ENCODE measurements at places on chromosomes 2 and 18.

DNA sequence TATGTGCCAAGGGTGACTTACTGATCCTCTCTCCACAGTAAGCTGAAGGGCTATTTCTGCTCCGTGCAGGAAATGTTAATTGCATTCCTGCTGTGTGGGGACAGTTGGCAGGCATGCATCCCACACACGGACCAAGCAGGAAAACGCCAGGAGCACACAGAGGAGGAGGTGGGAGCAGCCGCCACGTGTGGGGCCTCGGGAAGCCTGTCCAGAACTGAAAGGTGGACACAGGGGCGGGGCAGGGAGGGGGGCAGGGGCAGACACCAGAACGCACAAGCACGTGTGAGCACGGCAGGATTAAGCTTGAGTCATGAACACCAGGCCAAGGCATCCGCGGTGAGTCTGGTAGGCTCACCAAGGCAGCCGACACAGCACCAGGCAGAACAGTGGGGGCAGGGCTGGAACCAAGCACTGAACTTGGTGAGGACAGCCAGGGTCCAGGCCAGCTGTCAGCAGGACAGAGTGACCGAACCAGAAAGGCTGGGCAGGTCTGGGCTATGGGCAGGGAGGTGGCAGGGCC lies 177.1 kb downstream of the EIPR1 start:
- DNase-seq = no peak

- no peak for DNase-seq
Observed at GRCh38 chr2:215626812-215627281, 191.0 kb upstream of the FN1 start.

- DNase-seq = no peak
Observed at GRCh38 chr2:124558277-124558905, 533.3 kb downstream of the CNTNAP5 start.

- no peak for DNase-seq
Observed at GRCh38 chr2:85995648-85996529, 107.1 kb upstream of the ST3GAL5 start.

- no peak for DNase-seq
Observed at GRCh38 chr2:43238813-43239212, 12.4 kb upstream of the ZFP36L2 start.

DNA sequence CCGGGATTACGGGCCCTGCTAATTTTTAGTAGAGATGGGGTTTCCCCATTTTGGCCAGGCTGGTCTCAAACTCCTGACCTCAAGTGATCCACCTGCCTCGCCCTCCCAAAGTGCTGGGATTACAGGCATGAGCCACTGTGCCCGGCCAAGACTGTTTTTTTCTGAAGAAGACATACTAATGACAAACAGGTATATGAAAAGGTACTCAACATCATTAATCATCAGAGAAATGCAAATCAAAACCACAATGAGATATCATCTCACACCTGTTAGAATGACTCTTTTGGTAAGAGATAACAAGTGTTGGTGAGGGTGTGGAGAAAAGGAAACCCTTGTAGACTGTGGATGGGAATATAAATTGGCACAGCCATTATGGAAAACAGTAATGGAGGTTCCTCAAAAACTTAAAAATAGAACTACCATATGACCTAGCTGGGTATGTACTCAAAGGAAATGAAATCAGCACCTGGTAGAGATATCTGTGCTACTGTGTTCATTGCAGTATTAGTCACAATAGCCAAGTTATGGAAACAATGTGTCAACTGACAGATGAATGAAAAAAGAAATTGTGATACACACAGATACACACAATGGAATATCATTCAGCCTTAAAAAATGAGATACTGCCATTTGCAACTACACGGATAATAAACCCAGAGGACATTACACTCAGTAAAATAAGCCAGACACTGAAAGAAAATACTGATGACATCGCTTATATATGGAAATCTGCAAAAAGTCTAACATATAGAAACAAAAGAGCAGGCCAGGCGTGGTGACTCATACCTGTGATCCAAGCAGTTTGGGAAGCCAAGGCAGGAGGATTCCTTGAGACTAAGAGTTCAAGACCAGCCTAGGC lies 20.8 kb downstream of the SOS1 start:
- no peak for DNase-seq

DNA sequence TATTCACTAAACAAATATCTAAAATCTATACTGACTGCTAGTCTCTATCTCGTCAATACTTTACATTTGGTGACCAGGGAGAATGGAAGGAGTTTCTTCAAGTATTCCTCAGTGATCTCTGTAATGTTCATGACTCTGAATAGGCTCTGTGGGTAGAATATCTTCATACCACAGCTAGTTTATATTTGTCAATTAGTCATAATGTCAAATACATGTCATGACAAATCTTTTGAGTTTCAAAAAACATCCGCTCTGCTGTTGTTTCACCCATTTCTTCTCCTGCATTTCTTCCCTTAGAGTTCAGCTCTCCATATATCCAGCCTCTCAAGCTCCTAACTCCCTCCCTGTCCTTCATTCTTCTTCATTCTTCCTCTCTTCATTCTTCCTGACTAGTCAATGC lies 206.5 kb upstream of the FANCL start:
- no peak for DNase-seq

GRCh38 chr2:15727396-15728244 lies 136.0 kb downstream of the DDX1 start:
- no peak for DNase-seq

DNA sequence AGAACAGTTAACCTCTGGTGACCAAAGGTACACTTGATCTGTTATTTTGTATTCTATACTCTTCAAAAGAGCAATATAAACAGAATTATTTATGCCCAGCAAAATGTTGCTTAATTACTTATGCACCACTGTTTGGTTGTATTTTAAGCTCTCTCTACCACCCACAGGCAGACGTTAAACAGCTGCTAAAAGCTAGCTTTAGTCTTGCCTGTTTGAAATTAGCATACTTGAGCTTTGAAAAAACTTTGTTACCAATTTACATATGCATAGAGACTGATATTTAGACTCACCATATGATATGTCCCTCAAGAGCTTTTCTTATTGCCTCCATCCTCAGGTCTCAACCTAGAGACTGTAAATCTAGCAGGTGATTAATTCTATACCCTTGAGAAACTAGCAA lies 426.9 kb downstream of the NR4A2 start:
- DNase-seq = no peak

DNA sequence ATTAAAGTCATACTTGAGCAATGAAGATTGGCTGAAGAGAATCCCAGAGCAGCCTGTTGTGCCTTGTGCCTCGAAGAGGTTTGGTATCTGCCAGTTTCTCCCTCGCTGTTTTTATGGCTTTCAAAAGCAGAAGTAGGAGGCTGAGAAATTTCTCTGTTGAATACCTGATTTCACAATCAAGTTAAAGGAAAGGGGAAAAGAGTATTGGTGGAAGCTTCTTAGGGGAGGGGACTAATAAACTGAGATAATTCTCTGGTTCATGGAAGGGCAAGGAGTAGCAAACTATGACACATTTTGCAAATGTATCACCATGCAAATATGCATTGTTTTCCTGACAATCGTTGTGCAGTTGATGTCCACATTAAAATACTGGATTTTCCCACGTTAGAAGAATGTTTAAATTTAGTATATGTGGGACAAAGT lies at the start of gene IL1B:
IL1B (minus strand) TSS at position 85 of the 423 bp plus-strand sequence. CDS start 550 bp downstream, outside the sequence.
- no peak for DNase-seq

DNA sequence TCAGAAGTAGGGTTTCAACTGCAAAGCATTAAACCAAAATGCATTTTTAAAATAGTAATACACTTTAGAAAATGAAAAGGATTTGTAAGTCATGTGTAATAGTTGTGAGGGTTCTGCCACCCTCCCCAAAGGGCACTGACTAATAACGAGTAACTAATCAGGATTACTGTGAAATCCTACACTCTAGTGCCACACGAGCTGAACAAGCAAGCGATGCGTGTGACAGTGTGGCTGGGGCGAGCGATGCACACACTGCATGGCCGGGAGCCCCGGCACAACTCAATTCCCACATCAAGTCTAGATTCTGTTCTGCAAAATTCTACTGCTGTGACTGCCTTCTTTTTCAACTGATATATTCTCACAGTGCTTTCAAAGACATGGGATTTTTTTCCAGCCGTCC lies 156.4 kb downstream of the SEPTIN10 start:
- no peak for DNase-seq

DNA sequence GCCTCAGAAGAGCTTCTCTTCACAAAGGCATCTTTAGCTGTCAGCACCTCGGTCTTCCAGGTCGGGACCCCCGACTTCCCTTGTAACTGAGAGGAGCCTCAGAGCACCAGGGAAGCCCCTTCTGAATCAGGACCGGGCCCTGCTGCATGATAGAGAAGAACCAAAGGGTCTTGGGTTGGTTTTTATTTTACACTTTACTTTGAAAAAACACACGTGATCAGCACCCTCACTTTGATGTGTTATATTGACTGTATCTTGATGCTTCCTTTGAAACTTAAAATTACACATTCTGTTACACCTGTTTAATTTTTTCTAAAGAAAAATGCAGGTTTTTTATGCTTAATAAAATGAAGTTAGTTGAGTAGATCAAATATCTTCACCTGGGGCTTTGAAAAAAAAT lies 202.3 kb downstream of the FAM210A start:
- DNase-seq = no peak

All from epithelial cell of proximal tubule (primary cell).